Retinal pigment epithelial cell (primary cell): ENCODE measurements at places on chromosomes 4 and X.

DNA sequence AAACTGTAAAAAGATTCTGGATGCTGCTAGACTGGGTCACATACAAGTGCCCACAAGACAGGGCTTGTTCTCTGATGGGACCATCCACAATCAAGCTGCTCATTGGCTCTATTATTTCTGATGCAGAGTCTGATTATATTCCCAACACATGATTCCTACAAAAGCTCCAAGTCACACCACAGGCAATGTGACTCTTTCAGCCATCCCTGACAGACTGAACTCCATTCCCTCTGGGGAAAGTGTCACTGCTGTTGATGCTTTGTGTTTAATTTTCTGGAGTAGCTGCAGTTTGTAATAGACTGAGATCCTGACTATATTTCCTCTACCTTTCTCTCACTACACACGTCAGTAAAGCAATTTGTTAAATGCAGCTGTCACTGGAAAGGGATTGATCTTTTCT lies 55.4 kb upstream of the BCLAF3 start:
- no peak for DNase-seq

DNA sequence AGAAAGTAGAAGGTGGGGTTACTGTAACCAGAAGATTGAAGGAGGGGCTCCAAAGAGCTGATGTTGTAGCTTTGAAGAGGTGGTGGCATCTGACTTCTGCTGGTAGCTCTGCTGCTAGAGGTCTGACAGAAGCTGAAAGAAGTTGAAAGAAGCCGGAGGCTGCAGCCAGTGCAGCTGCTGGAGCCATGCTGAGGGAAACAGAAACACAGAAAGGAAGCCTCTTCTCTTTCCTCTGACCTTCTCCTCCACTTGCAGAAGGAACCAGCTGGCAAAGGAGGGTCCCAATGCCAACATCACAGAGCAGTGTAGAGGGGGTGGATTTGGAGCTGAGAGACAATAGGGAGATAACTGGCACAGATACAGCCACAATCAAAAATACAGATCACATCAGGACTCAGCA lies 89.3 kb upstream of the HHIP start:
- no peak for DNase-seq

- DNase-seq = no peak
These were observed 19.1 kb downstream of the HS3ST1 start for GRCh38 chr4:11409632-11410031.

- no peak for DNase-seq
These were observed 30.1 kb upstream of the BBS7 start for GRCh38 chr4:121900132-121900983.
